Stimulated activated naive CD4-positive, alpha-beta T cell treated with Interleukin-2 at 50 U/mL for 16 hours (primary cell): ENCODE measurements at places on chromosomes 11 and 22.
A peak's percentile ranks its signal among the peaks of the same experiment; 100 is the strongest.

- peak; percentile 5 for DNase-seq
Measured at GRCh38 chr11:4072668-4073285, 21.8 kb upstream of the RRM1 start.

- no peak for DNase-seq
Measured at GRCh38 chr11:1878137-1879031, 13.3 kb downstream of the PRR33 start.

DNA sequence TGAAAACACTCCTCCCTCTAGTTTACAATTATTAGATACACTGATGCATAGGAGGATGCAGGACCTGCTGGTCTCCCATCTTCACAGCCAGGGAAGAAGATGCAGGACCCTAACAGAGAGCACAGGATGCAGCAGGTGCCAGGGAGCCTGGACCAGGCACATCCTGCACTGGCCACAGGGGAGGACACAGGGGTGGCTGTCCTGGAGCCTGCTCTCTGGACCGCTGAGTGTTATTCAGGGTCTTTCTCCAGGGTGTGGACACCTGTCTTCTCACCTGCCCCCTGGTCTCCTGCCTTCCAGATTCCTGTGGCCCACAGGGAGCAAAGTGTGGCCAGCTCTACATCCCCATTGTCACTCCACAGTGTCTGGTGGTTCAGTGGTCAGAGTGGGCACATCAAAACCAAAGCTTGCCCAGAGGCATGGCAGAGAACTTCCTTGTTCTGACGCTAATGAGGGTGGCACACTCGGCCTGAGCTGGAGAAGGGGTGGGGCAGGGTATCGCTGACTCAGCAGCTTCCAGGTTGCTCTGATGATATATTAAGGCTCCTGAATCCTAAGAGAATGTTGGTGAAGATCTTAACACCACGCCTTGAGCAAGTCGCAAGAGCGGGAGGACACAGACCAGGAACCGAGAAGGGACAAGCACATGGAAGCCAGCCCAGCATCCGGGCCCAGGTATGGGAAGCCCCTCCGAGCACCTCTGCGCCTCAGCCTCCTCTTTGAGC is at the start of gene APOBEC3A:
Gene APOBEC3A, plus strand, starts transcription at position 564 of the 725 bp plus-strand sequence. Its CDS starts 83 bp downstream, at position 647.
- no peak for DNase-seq

DNA sequence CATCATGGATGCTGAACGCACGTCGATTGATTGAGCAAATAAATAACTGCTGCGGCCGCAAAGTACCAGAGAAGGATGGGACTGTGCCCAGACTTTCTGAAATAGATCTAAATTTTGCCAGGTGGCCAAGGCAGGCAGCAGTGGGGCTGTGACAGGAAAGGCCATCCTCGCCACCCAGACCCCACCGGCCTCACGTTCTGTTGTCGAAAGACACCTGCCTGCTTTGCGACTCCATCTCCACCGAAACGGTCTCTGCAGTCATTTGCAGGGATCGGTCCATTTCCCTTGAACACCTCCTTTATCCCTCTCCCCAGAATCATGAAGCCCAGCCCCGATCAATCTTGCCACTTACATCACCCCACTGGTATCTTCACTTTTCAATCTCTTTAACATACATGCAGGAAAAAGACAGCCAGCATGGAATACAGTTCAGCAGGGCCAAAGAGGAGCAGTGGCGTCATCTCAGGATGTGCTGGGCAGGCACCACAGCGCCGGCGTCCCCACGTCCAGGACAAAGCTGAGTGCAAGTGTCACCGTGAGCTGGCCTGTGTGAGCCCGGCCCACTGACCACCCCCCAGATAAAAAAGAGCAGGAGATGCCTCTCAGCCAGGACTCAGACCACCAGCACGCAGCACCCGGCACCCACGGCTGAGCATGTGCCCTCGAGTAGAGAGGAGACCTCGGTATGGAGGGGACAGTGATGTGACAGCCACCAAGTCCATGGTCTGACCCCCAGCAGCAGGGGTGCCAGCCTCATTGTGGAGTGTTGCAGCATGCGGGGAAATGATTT is 610.3 kb downstream of the TBC1D22A start:
- DNase-seq, result no peak
